CD4-positive, alpha-beta T cell treated with Interleukin-12 subunit alpha and Interleukin-12 subunit beta, for 1 hour (primary cell): ENCODE measurements at places on chromosomes 16 and 17.

- no peak for DNase-seq
Measured at GRCh38 chr17:45801421-45801820, 17.3 kb downstream of the CRHR1 start.

GRCh38 chr16:2586901-2587480, 49.2 kb downstream of the PDPK1 start:
- no peak for DNase-seq

DNA sequence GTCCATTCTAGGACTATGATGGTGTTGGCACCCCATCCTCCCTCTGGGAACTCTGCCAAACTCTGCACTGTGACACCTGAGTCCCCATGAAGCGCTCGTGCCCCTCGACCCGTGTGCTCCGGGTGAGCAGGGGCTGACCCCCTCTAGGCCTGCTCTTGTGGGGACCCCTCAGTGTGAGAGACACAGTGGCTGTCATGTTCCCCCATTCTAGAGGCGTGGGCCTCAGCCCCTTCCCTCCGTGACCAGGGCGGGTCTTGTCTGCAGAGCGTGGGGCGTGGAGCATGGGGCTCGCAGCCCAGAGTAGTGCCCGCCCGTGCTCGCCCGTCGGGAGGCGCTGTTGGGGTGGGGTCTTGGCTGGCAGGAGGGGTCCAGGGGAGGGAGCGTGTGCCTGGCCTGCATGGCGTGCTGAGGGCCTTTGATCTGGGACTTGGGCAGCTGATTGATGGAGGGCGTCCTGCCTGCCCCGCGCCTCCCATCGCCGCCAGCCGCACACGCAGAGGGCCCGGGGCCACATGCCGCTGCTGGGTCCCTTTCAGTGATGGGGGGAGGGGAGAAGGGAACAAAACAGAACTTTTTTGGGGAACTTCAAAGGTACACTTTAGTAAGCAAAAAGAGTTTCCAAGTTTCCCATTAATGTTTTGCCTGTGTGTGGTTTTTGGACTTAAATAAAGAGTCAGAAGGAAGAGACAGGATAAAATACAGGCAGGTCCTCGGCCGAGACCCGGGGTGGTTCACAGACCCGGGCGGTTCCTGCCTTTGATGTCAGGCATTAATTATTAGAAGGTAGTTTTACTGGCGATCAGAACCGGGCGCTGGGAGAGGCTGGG, 22.5 kb downstream of the CENPX start:
- DNase-seq, result no peak

DNA sequence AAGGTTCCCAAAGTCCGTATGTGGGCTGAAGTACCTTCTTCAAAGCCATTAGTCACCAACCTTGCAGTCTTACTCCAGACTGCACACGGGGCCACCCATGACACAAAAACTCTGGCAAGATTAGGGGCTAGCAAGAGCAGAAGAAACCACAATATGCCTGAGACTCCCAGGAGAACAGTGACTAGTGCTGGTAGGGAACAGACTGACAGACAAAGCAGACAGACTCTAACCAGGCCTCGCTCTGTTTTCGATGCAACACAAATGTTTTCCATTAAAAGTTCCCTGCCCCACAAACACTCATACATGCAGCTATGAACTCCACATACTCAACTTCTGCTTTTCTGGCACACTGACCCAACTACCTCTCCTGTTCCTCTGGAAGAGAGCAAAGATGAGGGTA, 102.2 kb downstream of the HIC1 start:
- DNase-seq, result no peak

DNA sequence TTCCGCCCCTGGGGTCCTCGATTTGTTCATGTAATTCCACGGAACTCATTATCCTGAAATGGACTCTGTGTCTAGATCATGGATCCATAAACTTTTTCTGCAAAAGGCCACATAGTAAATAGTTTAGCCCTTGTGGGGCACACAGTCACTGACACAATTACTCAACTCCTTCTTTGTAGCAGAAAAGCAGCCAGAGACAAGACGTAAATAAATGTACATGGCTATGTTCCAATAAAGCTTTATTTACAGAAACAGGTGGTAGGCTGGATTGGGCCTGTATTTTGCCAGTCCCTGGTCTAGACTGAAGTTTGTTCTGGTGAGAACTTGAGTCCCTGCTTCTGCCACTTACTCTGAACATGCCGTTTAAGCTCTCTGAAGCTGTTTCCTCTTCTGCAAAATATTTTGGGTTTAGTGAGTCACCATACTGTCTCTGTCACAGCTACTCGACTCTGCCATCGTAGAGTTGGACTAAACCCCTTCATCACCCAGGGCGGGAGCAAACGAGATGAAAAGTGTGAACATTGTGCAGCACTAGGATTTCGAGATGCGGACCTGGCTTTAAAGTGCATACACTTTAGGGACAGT, 61.9 kb upstream of the FOXF1 start:
- DNase-seq, result no peak
